ENCODE measurements at places on chromosomes 4 and X.

DNA sequence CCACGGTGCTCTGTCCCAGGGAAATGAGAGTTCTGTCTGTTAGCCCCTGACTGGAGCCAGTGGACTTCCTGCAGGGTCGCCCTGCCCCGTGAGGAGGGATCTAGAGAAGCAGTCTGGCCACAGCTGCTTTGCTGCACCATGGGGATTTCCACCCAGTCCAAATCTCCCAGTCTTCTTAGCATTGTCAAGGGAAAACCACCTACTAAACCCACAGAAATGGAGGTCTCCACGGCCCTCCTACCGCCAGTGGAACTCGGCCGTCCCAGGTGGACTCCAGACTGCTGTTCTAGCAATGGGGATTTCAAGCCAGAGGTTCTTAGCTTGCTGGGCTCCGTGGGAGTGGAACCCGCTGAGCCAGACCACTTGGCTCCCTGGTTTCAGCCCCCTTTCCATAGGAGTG is 133.3 kb upstream of the PCDH7 start:
- no peak for DNase-seq

DNA sequence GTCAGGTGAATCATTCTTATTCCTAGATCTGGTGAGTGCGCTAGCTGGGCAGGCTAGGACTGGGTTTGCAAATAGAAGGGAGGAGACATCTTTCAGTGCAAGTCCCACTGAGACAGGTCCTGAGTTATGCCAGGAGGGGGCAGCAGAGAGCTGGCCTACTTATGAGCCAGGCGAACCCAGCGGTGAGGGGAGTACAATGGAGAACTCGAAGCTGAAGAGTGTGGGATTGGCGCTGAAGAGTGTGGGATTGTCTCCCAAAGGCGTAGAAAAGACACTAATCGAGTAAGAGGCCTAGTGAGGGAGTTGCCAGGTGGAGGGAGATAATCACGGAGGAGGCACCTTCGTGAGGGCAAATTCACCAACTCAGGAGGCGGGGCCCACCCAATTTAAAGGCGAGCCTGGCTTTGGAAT is 91.7 kb upstream of the CXorf66 start:
- peak; percentile 50 for DNase-seq

- DNase-seq = no peak
These were observed 96.5 kb upstream of the PRDX4 start for GRCh38 chrX:23570674-23571343.

DNA sequence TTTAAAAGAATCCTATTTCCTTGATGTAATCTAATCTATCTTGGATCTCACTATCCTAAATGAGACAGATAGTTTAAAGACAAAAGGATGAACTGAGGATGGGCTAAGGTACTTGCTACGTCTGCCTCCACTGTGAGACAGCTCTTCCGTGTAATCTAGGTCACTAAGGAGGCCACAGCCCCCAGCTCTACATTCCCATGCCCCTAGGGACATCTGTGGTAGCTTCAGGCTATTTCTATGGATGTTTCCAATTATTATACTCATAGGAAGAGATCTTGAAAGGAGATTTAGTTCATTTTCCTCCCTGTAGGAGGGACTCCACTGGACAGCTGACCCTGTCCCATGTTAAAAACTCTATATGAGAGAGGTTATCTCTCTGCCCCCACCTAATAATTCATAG is 140.8 kb upstream of the TRPC5 start:
- DNase-seq = no peak

- DNase-seq = no peak
These were observed 103.7 kb upstream of the KLF3 start for GRCh38 chr4:38560340-38560739.

- no peak for DNase-seq
These were observed 48.4 kb downstream of the ARHGAP10 start for GRCh38 chr4:147780137-147780777.

DNA sequence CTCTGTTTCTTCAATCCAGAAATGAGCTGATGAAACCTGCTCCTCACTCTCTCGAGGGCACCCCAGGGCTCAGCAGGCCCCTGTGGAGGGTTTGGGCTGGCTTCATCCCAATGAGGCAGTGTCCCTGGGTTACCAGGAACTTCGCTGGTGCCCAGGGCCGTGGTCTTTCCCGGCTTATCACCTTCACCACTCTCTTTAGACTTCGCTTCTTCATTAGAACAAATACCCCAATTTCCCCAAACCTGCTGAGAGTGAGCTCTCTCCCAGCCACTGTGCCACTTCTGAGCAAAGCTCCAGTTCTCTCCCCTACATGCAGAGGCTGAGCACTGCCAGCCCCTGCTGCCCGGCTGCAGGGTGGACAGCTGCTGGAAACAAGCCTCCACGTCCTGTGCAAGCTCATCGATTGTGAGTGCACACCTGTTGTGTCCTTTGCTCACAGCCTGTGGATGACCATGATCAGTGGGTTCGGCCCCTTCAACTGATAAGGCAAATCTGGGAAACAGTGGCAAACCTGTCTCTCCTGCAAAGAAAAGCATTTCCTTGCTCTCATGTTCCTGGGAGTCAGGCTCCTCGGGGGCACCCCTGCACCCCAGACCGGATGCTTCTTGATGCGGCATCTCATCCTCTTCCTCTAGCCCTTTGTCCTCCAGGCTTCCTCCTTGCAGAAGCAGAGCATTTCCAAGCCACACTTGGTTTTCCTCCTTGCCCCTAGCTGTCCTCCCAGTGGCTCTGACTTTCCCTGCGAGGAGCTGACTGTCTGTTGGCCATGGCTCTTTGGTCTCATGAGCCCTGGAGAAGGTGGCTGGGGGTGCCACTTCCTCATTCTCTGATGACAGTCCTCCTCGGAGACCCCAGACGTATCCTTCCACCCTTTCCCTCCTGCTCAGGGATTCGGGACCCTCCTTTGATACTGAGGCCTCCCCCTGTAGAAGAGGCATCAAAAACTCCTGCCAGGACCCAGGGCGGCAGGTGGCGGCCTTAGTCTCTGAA is 28.7 kb downstream of the C4orf50 start:
- no peak for DNase-seq

- no peak for DNase-seq
These were observed 49.3 kb upstream of the MED14 start for GRCh38 chrX:40784516-40785151.

DNA sequence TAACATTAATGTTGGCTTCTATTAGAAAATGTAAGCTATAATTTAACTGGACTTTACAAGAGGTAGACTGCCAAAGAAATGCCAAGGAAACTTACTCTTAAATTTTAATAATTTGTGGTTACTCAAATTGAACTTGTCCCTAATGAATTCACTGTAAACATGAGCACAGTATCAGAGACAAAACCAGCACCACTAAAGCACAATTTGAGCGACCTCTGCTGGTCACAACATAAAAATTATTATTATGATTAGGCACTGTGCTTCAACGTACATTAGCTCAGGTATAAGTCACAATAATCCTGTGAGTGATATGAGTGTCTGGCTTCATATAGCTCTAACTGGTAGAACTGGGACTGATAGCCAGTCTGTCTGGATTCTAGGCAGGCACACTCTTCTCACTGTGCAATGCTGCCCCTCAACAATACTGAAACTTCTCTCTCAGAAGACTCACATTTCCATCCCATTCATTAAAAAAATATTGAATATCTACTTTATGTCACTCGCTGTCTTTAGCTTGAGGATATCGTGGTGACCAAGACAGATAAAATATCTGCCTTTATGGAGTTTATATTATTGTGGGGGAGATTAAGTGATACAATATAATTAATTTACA is 8.0 kb downstream of the NUDT6 start:
- no peak for DNase-seq

GRCh38 chrX:112614640-112615039 is 65.1 kb downstream of the LHFPL1 start:
- DNase-seq = no peak

GRCh38 chr4:126358041-126358440 is 1043.3 kb downstream of the FAT4 start:
- no peak for DNase-seq

DNA sequence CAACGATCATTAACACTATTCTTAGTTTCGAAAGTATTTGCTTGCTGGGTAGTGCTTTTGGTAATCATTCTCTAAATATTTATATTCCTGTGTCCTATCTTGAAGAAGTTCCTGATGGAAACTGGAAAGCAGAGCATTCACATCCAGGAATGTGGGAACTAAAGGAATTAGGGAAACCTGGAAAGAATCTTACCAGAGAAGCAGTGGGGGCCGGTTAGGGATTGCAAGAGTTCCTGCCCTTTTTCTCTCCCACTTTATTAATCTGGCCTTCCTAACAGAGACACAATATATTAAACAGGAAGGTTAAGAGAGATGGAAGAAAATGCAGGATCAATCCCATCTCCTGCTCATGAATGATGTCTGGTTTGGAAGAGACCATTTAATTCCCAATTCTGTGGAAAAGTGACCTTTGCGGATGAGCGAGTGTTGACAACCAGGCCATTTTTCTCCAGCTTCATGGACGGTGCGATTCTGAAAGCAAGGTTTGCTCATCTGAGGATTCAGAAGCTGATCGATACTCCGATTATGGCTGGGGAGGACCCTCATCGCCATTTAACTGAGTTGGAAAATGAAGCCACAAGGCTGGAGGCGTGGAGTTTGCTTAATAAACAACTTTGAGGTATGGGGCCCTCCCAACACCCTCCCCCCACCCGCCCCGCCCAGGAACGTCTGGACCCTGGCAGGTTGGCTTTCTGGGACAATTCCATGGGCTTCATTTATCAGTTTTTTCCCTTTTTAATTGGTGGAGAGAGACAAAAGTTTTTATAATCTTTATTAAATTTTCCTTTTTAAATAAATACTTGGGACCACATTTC is 52.3 kb downstream of the C4orf51 start:
- no peak for DNase-seq

DNA sequence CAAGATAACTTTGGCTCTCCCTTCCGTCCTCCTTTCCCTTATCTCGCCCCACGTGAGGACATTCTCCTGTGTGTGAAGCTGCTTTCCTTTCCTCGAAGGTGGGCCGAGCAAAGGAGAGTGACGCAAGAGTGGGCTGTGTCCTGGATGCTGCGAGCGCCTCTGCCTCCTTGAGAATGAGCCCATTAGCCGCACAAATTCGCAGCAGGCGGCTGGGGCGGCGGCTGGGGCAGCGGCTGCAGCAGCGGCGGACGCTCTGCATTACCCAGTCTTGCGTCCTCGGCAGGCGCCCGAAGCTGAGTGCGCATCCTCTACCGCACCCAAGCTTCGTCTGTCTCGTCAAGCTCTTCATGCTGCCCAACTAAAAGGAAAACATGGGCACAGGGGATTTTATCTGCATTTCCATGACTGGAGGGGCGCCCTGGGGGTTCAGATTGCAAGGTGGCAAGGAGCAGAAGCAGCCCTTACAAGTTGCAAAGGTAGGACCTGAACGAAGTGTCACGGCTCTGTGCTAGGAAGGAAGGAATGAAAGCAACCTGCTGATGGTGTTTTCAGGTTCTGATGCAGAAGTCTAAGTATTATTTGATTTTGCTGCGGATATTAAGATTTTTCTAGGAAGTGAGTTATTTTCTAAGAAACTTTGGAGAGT is at the start of gene SYNPO2:
TSS of gene SYNPO2 (plus strand) at position 189 of the 646 bp plus-strand sequence. CDS start at position 372, 183 bp downstream.
- DNase-seq = peak; percentile 12

GRCh38 chr4:1006856-1007255 is 4.6 kb upstream of the FGFRL1 start:
- no peak for DNase-seq

GRCh38 chr4:152971053-152971452 is 34.9 kb downstream of the FHDC1 start:
- DNase-seq = no peak

DNA sequence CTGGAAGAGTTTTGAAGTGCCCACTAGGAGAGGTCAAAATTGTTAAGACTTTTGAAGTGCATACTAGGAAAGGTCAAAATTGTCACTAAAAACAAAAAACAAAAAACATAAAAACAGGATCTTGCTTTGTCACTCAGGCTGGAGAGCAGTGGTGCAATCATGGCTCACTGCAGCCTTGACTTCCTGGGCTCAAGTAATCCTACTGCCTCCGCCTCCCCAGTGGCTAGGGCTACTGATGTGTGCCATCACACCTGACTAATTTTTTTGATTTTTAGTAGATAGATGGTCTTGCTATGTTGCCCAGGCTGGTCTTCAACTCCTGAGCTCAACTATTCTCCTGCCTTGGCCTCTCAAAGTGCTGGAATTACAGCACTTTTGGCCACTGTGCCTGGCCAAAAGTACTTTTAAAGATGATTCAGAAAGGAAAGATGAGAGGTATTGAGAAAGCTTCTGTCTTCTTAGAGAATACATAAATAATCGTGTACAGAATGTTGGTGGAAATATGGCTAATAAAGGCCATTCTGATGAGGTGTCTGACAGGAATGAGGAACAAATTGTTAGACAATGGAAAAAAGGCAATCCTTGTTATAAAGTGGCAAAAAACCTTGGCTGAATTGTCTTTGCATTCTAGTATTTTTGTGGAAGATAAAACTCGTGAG is 43.3 kb upstream of the STX18 start:
- DNase-seq = no peak

DNA sequence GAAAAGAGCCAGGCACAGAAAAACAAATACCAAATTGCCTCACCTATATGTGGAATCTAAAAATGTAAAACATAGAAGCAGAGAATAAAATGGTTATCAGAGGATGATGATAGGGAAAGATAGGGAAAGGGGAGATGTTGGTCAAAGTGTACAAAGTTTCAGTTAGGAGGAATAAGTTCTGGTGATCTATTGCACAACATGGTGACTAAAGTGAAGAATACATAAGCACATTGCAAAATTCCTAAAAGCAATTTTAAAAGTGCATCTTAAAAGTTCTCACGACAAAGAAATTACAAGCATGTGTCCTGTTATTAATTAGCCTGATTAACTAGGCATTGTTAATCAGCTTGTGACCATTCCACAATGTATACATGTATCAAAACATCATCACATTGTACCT is 136.0 kb downstream of the GABRG1 start:
- no peak for DNase-seq

DNA sequence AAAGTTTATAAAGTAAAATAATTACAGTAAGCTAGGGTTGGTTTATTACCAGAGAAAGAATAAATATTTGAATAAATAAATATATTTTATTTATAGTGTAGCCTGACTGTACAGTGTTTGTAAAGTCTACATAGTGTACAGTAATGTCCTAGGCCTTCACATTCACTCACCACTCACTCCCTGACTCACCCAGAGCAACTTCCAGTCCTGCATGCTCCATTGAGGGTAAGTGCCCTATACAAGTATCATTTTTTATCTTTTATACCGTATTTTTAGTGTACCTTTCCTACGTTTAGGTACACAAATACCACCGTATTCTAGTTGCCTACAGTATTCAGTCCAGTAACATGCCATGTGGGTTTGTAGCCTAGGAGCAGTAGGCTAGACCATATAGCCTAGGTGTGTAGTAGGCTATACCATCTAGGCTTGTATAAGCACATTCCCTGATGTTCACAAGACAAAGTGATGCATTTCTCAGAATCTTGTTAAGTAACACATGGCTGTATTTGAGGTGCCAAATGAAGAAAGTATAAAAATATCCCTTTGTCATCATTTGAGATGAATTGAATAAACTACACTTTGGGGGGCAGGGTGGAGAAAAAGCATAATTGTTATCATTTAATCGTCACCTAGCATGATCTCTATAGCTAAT is 14.7 kb upstream of the KLHL8 start:
- no peak for DNase-seq

Measured in putamen (tissue), 1 donor.